ENCODE measurements at places on chromosomes 4 and X.

GRCh38 chr4:89482251-89482650, 174.7 kb upstream of the GPRIN3 start:
- no peaks in the 10 kb centered on the region for H3K4me1 ChIP-seq
- no peaks in the 10 kb centered on the region for H3K36me3 ChIP-seq
- no peak for DNase-seq
- H3K4me3 ChIP-seq: no peak overlapping the region

DNA sequence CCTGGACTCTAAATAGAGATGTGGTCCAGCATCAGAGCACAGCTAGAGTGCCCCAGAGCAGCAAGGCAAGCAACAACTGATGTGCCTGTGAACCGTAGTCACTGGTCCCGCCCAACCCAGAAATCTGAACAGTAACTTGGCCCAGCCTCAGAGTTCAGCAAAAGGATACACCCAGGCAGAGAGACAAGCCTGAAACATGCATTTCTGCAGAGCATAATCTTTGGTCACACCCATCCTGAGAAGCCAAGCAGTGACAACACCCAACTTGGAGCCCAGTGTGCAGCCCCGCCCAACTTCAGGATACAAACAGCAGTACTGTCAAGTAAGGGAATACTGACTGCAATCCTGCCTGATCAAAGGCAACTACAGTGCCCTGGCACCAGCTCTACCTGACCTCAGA, 78.9 kb downstream of the CCDC160 start:
- H3K4me1 ChIP-seq: no peaks in the 10 kb centered on the region
- H3K27me3 ChIP-seq: no peaks in the 10 kb centered on the region
- H3K27ac ChIP-seq: no peak overlapping the region
- H3K4me3 ChIP-seq: no peak overlapping the region
- H3K36me3 ChIP-seq: no peaks in the 10 kb centered on the region

DNA sequence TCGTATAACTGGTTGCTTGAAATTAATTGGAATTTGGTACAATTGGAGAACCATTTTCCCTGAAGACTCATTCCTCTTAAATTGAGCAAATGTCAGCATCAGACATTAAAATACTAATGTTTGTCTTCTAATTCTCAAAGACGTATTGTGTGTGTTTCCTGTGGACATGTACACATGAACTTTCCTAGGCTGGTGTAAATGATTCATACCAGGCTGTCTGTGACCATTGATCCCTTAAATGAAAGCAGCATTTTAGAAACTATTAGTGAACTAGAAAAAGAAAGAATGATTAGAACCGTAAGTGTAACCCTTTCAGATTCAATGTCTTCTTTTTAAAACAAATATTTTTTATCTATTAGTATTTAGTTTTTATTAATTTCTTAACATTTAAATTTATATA, 332.9 kb downstream of the PPP3CA start:
- peaks cover 8% of the 10 kb centered on the region for H3K4me1 ChIP-seq
- no peak overlapping the region for H3K4me3 ChIP-seq
- no peaks in the 10 kb centered on the region for H3K36me3 ChIP-seq
- no peak overlapping the region for H3K27ac ChIP-seq
- no peaks in the 10 kb centered on the region for H3K27me3 ChIP-seq

- H3K36me3 ChIP-seq: no peaks in the 10 kb centered on the region
- no peaks in the 10 kb centered on the region for H3K27me3 ChIP-seq
- H3K4me3 ChIP-seq: no peak overlapping the region
- no peak for DNase-seq
- no peak overlapping the region for H3K27ac ChIP-seq
- no peaks in the 10 kb centered on the region for H3K4me1 ChIP-seq
Observed at GRCh38 chrX:151722241-151722846, 6.5 kb downstream of the FATE1 start.

- no peak overlapping the region for H3K27ac ChIP-seq
- DNase-seq: no peak
- no peak overlapping the region for H3K4me3 ChIP-seq
- H3K27me3 ChIP-seq: no peaks in the 10 kb centered on the region
- no peaks in the 10 kb centered on the region for H3K4me1 ChIP-seq
Observed at GRCh38 chrX:143270317-143270716, 244.6 kb downstream of the SPANXN4 start.

DNA sequence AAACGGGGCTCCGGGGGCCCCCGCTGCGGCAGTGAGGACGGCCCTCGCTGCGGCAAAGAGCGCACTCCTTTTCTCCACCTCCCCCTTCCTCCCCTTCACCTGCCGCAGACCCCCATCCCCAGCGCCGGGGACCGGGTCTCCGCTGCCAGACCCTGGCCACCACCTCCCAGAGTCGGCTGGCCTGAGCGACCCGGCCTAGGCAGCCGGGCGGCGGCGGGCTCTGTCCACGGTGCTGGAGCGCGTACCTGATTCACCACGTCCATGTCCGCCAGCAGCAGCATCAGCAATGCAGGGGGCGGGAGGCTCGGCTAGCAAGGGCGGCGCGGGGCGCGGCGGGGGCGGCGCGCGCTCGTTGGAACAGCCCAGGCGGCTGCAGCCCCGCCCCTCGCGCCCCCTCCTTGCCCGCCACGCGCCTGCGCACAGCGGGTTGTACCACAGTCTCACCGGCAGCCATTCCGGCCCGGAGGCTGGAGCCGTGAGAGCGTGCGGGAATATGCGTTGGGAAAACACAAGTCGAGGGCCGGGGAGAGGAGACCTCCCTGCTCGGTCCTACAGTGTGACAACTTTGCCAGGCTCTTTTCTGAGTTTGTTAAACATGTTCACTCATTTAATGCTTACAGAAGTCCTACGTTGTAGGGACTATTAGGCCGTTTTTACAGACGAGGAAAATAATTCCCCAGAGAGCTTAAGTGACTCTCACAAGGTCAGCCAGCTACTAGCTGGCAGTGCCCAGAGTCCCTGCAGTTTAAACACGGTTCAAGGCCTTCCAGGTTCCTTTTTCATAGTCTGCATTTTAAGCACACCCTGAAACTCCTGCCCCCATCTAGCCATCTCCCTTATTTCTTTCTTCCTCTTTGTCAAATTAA, at the start of gene SYP:
Gene SYP (minus strand): TSS at position 288 of the 866 bp plus-strand sequence. CDS start 7 bp downstream, at position 281.
- H3K36me3 ChIP-seq: no peaks in the 10 kb centered on the region
- H3K27ac ChIP-seq: peak within 1 kb of the TSS; percentile 39
- peak within 1 kb of the TSS; percentile 35 for H3K4me3 ChIP-seq
- DNase-seq: peak; percentile 78
- no peaks in the 10 kb centered on the region for H3K27me3 ChIP-seq

- H3K27me3 ChIP-seq: no peaks in the 10 kb centered on the region
- H3K4me1 ChIP-seq: no peaks in the 10 kb centered on the region
- DNase-seq: no peak
- H3K4me3 ChIP-seq: no peak overlapping the region
- no peak overlapping the region for H3K27ac ChIP-seq
Observed at GRCh38 chrX:52140020-52140419, 44.7 kb upstream of the MAGED4 start.

DNA sequence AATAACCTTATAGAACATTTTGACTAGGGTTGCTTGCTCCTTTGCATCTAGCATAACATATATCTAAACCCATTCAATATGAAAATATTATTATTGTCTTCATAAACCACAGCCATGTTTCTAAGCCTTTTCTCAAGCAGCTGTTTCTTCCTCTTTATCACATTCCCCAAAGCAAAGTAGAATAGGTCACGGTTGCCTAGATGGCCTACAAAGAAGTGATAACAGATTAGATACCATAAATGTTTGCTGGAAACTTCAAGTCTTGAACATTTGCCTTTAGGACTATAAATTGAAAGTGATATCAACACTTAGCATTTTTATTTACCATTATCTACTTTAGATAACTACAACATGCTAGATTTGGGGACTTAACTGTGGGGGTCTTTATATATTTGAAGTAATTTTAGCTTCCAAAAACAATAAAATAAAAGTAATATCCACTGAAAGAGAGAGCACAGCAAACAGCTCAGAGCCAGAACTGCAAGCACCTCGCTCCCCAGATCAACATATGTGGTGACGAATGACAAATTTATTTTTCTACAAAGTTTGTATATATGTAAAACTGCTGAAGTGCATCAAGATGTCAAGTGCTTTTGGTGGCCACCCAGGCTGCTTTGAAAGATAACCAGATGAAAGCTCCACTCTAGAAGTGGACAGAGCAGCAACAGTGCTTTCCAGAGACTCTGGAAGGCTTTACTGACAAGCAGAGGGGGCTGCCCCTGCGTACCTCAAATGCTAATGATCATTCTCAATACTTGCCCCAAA, 8.0 kb downstream of the HHIP start:
- H3K27me3 ChIP-seq: no peaks in the 10 kb centered on the region
- no peak for DNase-seq
- no peak overlapping the region for H3K4me3 ChIP-seq
- H3K4me1 ChIP-seq: no peaks in the 10 kb centered on the region
- H3K36me3 ChIP-seq: no peaks in the 10 kb centered on the region
- H3K27ac ChIP-seq: no peak overlapping the region

Measured in effector memory CD4-positive, alpha-beta T cell (primary cell).